ENCODE measurements at places on chromosomes 3 and 15.

DNA sequence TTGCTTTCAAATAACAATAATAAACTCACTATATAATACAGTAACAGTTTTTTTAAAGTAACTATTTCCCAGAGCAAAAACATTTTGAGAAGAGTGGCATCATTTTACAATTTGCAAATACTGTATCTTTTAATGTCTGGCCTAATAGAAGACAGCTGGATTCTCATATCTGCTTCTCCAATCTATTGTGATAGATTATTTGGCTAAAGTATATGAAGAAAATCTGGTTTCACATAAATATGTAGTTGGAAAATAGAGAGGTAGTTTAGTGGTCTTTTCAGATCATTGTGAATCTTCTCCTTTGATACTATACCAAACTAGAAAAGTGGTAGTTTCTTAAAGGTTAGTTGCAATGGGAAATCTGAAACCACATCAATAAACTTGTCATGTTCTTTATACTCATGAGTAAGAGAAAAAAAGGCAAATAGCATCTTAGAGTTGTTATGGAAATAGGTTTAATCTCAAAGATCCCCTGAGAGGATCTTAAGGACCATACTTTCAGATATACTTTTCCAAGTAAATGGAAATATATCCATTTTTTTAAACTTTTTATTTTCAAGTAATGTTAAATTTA lies 124.8 kb upstream of the NR2E3 start:
- no peak for DNase-seq

- no peak for DNase-seq
Observed at GRCh38 chr3:4587838-4588105, 94.6 kb downstream of the ITPR1 start.

DNA sequence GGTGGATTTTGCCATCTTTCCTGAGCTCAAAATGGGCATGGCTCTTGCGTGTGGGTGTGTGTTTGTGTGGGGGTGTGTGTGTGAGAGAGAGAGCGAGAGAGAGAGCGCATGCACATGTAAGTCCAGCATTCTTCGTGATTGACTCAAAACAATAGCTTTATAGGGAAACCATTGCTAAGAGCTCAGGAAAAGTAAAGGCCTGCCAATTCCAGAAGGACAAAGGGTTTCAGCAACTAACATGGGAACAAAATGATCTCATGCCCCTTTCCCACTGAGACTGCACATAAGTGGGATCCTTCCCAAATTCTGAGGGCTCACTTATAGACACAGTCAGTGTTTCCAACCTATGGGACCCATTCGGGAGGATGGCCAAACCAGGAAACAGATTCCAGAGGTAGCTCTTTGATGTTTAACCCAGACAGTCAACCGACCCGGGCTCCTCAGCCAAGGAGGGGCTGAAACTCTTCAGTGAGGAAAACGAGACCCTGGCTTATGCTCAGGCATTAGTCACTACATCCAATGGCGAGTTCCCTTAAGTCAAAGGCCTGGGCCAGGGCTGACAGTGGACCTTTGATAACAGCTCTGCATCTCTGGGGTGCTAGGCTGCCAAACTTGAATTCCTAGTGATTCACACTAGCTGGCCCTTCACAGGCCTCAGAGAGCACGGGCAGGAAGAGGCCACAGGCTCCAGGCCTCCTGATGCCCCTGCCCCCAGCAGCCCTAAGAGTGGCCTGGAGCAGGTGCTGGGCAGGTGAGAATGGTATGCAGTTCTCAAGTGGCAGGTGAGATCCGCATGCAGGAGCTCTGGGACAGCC lies 305.0 kb upstream of the C2CD4B start:
- no peak for DNase-seq

DNA sequence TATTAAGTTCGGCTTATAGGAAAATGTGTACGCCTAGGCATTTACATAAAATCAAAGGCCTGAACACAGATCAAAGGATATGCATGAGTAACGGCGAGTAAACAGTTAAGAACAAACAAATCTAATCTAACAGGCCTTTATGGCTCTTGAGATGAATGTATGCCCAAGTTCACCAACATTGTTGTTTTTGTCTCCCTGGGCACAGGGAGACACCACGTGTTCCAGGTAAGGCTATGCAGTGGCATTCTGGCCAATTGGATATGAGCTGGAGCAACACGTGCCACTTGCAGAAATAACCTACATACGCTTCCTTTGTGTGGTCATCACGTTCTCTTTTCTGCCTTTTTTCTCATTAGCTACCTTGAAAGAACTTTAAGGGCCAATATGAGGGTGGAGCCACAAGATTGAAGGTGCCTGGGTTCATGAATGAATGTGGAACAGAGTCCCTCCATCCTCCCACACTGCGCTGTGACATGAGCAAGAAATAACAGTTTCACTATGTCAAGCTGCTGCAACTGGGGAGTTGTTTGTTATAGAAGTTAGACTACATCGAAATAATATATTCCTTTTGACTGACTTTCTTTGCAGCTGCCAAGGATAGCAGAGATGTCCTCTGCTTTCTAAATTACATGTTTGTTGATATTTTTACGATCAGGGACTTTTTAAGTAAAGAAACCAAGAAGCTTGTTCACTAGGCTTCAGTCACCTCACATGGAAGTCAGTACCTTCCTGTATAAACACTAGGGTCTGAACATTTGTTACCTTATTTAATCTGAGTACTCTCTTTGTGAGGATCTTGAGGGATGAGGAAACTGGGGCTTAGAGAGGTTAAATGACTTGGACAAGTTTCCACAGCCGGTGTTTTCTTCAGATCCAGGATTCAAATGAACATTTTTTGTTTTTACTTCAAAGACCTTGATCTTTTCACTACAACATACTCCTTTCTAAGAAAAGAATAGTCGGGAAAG lies 427.5 kb upstream of the TBL1XR1 start:
- DNase-seq = no peak

DNA sequence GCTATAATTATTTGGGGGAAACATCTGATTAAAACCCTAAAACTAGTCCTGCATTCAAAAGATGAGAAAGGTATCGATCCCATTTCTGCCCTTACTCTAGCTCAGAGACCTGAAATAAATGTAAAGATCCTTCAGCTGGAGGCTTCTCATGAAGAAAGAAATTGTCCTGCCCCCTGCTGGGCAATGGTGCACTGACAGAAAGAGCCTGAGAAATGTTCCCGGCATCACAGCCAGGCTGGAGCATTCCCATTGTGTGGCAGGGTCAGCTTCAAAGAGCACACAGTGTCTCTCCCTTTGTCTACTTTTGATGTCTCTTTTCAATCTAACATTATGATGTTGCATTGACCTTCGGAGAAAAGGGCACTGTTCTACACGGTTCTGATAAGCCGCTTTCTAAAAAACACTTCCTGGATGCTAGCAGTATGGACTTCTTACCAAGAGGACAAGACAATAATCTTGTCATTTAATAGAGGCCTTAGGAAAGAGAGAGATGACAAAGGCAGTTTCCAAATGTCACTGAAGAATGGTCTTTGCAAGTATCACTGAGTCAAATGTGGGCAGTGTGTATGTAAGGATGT lies 287.5 kb downstream of the MAGI1 start:
- DNase-seq = no peak

DNA sequence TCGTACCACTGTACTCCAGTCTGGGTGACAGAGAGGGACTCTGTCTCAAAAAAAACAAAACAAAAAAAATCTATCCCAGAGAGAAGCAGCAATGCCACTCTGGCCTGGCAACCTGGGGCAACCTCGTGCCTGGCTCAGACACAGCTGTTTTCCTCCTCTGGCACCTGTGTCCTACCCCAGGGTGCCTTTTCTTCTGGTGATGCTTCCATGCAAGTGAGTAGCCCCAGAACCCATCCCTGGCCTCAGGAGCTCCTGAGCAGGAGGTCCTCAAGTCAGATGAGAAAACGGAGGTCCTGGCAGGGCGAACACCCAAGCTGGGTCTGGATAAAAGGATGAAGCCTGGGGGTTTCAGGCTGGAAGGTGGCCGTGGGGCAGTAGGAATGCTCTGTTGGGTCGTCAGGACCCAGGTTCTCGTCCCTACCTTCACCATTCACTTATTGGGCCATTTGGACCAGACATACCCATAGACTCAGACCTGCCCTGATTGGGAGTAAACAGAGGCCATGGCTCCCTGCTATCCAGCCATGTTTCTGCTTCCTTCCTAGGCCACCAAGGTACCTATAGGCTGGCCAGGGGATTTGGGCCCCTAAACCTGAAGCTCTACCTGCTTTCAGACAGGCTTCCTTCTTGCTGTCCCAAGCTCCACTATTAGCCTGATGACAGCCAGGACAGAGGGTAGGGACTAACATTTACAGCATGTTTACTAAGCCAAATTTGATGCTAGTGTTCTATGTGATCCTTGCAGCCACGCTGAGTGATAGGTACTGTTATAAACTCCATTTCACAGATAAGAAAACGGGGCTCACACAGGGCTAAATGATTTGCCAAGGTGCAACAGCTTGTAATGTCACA lies 102.2 kb downstream of the DAPK2 start:
- no peak for DNase-seq

- no peak for DNase-seq
Observed at GRCh38 chr3:190004656-190005055, 116.0 kb downstream of the P3H2 start.

DNA sequence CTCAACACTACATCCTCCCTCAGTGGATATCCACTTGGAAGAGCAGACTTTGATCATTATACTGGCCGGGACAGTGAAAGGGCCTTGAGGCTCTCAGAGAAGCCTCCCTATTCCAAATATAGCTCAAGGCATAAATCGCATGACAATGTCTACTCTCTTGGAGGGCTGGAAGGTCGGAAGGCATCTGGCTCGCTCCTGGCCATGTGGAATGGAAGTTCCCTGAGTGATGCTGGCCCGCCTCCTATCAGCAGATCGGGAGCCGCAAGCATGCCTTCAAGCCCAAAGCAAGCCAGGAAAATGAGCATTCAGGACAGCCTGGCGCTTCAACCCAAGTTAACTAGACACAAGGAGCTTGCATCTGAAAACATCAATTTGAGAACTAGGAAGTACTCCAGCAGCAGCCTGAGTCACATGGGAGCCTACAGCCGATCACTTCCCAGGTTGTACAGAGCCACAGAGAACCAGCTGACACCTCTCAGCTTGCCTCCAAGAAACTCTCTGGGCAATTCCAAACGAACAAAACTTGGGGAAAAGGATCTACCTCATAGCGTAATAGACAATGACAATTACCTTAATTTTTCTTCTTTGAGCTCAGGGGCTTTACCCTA lies 25.4 kb downstream of the PHLDB2 start:
- no peak for DNase-seq

GRCh38 chr3:34884007-34884406 lies 755.3 kb upstream of the ARPP21 start:
- no peak for DNase-seq

DNA sequence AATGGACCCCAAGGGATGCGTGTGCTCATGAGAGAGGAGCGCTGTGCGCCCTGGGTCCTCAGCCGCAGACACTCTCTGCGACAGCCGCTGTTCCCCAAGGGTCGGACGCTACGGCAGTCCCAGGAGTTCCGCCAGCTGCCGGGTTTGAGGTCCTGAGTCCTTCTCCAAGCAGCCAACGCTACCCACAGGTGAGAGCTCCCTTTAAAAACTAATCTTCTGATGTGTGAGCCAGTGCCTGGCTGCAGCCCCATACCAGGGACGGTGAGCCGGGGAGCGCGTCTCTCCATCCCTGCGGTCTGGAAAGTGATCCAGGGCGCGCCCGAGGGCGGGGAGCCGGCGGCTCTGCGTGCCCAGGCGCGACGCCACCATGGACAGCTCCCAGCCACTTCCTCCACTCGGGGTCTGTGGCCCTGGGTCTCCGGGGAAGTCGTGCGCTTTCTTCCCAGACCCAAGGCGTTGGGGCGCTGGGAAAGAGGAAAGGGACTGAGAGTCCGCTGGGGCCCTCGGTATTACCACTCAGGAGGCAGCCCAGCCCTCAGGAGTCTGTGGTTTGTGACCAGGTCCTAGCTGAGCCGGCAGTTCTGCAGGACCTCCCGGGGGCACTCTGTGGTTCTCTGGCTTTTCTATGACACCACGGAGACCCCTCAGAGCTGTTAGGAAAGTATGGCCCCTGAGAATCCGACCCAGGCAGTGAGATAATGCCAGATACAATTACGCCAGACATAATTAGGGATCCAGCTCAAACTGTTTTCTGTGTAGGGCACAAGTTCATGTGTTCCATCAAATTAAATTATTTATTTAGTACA lies 1.4 kb downstream of the CEMIP start:
- peak; percentile 75 for DNase-seq

GRCh38 chr15:76932135-76932966 lies 802 bp downstream of the RCN2 start:
- no peak for DNase-seq

DNA sequence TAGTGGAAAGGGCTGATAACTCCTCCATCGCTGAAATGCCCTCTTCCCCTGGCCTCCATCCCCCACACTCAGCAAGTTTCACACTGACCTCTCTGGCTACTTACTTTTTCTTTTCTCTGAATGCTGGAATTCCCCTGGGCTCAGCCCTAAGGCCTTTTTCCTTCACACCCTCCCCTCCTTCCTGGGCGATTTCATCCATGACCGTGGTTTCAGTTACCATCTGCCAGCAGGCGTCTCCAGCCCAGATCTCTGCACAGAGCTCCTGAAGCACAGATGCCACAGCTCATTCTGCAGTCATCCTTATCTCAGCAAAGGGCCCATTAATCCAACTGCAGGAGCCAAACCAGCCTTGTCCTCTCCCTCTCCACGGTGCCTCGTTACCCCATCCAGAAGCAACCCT lies 114.0 kb downstream of the RFTN1 start:
- DNase-seq = peak; percentile 60

DNA sequence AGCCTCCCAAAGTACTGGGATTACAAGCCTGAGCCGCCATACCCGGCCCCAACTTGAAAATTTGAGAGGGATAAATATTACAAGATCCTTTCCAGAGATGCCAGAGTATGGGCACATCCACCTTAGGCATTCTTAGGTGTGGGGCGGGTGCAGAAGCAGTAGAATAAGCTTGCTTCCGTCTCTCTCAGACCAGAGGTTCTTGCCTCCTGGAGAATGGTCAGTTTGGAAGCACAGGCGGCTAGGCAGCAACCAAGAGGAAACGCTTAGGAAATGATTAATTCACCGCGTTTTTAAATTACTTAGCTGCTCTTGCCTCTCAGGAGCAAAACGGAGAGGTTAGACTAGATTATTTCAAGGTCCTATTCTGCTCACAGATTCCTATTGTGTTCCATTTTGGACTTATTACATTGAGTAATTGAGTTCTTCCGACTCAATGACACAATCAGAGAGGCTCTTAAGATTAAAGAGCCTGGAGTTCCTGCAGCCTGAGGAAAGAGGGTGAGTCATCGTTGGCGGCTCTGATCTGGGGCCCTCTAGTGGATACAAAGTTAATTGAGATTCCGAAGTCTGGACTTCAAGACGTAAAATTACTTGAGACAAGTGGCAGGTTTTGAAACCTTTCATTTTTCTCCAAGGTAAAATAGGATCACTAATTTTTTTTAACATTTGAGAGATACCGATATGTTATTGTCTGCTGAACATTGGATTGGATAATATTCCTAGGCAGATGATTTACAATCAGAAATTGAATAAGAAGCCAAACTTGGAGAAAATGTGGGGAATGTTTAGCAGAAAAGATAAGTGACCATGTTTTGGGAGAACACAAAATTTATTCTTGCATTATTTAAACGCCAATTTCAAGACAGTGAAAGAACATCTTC lies 5.8 kb upstream of the TOPAZ1 start:
- peak; percentile 48 for DNase-seq
